ENCODE measurements at places on chromosomes 5 and 9.

DNA sequence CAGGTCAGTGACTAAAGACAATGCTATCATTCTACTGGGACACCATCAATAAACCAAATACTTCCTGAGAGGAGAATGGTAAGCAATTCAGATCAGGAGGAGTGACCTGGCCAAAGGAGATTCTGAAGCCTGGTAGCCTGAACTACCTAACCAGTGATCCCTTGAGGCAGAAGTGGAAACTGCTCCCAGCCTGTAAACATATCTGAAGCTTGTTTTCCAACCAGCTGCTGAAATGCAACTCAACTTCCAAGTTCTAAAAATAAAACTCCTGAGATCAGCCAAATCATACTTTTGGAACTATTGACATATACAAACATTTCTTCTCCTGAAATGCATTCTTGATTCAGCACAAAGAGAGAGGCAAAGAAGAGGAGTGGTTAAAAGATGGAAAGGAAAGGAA, 204.1 kb downstream of the EBF1 start:
- no peak for DNase-seq

DNA sequence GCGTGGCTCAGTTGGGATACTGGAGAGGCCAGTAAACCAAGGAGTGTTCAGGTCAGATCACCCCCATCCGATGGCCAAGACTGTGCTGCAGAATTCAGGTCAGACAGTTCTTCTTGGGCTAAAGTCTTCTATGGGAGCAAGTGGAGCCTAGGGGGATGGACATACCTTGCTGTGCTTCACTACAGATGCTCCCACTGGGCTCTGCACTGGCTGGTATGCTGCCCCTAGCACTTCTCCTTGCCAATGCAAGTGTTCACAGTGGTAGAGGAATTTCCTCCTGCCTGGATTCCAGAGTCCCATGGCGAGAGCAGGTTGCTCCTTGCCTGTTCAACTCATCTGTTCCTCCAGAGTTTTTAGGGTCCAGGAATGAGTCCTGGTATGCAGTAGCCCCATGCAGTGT, 134.2 kb upstream of the EDIL3 start:
- no peak for DNase-seq

GRCh38 chr9:89722712-89723111, 117.9 kb downstream of the GADD45G start:
- no peak for DNase-seq

- DNase-seq, result no peak
Observed at GRCh38 chr9:4130166-4130565, 169.7 kb downstream of the GLIS3 start.

GRCh38 chr5:122702524-122702875, 72.4 kb upstream of the SNX2 start:
- no peak for DNase-seq

DNA sequence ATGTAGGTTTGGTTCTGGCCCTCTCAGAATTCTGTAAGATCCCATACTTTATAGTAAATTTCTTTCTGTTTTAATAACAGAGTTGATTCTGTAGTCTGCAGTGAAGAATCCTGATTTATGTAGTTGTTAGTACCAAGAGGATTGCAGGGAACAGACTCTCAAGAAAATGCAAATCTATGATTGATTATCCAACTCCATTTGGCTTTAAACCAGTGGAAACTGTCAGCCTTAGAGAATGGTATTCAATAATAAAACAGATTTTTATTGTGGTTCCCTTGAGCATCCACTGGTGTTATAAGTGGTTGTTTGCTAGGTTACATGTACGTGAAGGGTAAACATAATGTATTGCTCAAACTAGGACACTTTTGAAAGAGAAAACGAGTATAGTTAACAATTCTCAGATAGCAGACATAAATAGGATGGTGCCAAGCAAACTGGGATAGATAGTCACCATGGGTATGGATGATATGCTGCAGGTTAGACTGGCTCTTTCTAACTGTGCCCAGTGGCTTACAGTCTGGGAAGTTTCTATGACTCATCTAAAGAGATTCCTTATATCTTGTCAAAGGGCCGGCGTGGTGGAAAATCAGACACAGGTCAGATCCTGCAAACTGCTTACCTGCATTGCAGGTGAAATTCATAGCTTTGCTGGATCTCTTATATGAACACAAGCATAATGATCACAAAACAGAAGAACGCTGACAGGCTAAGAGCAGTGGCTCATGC, 41.7 kb upstream of the RPS23 start:
- DNase-seq, result no peak

- no peak for DNase-seq
Observed at GRCh38 chr5:103498800-103499551, 63.6 kb downstream of the NUDT12 start.

- no peak for DNase-seq
Observed at GRCh38 chr5:31884896-31885295, 246.0 kb downstream of the PDZD2 start.

DNA sequence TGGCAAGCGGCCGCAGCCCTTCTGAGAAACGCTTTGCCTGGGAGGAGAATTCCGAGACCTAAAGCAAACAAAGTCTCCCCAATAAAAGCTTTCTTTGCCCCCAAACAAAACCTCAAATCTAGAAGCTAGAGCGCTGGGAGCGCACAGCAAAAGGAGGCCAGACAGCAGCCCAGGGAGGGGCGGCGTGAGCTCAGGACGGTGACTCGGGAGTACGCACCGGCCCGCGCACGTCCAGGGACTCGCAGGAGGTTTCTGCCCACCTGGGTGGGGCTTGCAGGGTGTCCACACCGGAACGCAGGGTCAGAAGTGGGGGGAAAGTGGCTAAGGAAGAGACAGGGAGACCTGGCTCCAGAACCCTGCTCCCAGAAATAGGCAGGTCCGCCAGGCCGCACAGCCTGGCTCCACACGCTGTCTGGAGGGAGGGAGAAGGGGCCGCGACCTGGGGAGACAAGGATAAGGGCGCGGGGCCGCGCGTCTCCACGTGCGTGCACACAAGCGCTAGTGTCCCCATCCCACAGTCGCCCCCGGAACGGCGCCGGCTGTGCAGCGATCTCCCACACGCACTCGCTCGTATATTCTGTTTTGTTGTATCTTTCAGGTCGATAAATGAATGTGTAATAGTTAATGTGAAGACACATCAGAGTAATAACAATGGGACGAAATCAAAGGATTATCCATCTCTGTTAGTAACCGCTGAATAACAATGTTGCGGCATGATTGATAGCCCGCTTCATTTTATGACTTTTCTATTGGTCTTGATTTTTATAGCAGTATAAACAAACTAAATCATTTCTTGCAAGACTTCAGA, 2.3 kb upstream of the OTP start:
- DNase-seq, result no peak

- no peak for DNase-seq
Observed at GRCh38 chr5:107088907-107089306, 581.8 kb downstream of the EFNA5 start.

GRCh38 chr9:130794923-130795495, 40.0 kb upstream of the ABL1 start:
- no peak for DNase-seq
